ENCODE measurements at places on chromosomes 1 and 21. TPM values are rescaled to one million over a fixed set of nuclear protein-coding genes. Genes with fewer than 3 reads are reported as not detected.

ZCCHC17 gene
- 35.3 TPM for total RNA-seq

HMCN1 gene
- 1.4 TPM for total RNA-seq

HLX gene
- total RNA-seq = 3.9 TPM

DOCK7 gene
- total RNA-seq = 11.5 TPM

ARHGAP30 gene
- 217 TPM for total RNA-seq
